NB4 (cell line): ENCODE measurements at places on chromosomes 7 and 10.
A peak's percentile ranks its signal among the peaks of the same experiment; 100 is the strongest.

DNA sequence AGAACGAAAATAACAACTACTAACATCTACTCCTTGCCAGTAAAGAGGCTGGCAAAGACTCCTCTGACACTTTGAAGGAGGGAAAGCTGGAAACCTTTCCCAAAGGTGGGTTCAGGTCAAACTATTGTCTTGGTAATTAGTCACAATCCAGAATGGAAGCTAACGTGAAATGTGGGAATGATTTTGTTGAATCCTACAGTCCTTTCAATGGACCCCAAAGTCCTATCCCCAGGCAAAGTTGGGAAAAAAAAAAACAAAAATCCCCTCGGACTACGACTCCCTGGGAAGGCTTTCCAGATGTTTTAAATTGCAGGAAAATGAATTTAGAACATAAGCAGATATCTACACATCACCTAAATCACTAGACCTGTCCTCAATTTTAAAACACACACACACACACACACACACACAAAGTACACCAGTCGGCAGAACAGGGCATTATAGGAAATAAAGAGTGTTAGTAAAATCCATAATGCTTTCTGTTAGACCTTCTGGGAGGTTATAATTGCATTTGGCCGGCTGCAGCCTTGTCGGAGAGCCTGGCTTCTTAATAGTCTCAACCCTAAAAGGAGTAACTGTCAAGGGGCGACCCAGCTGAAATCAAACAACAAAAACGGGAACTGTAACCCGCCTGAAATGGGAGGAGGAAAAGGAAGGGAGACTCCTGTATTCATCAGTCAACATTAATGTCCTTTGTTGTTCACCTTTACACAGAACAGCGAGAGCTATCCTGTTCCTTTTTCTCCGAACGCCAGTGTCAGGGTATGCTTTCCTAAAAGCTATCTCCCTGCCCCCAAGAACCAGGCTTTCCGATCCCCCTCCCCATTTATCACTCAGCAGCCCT lies 1.5 kb downstream of the DOCK4 start:
- DNase-seq, result peak; percentile 72

DNA sequence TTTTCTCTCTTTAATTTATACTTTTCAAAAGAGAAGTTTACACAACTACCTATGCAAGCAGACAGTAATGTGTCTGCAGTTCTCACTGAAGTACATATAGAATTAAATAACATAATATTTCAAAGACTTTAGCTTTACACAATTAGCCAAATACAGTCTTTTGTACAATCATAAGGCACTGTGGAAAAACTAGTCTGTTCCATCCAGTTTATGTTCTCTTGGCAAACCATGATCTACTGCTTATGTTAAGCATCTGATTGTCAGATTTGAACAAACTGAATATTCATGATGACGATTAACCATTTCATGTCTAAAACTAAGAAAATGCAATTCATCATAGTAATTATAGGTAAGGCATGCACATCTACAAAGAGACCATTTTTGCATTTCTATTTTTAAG lies 842 bp downstream of the SEMA3A start:
- DNase-seq, result no peak

DNA sequence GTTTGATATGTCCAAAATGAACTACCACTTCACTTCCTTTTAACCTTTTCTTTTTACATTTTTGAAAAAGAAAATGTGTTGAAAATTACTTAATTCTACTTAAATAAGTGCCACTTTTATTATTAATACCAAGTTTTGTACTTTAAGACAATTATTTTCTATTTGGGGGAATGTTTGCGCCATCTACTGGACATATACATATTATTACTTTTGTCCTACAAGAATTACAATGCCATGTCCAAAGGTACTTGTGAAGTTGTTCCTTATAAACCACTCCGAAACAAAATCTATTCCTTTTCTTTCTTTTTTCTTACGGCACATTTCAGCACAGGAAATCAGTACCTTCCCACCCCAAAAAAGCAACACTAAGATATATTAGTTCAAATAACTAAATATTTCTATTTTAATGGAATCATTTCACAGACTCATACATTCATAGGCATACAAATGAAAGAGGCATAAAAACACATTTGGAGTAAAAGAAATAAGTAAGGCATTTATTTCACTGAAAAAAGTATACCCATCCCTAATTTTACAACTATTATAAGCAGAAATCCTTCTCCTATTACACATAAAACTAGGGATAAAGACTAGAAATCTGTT lies 169.9 kb downstream of the RNF133 start:
- DNase-seq, result peak; percentile 60

DNA sequence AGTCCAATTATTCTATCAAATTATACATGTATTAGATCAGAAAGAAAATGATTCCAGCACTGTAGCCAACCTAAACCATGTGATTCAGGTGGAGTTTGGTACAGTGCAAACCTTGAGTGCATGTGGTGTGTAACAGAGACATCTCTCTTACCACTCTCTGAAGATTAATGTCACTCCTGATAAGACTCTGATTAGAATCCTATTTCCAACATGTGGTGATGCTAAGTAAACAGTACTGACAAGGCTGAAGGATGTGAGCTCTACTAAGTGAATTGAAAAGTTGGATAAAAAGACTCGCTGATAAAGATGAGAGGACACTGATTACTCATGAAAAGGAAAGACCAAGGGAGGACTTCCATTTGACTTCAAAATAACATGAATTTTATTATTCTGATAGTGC lies 232.0 kb downstream of the SDK1 start:
- no peak for DNase-seq

DNA sequence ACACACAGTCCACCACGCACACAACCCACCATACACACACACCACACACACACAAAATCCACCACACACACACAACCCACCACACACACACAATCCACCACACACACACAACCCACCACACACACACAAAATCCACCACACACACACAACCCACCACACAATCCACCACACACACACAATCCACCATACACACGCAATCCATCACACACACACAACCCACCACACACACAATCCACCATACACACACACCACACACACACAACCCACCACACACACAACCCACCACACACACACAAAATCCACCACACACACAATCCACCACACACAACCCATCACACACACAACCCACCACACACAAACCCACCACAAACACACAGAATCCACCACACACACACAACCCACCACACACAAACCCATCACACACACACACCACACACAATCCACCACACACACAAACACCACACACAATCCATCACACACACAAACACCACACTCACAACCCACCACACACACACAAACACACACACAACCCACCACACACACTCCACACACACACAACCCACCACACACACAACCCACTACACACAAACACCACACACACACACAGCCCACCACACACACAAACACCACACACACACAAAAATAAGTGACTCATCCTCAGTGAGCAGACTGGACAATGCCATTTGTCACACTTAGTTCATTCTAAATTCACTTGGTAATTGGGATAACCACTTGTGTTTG lies 8.8 kb upstream of the REPIN1 start:
- peak; percentile 16 for DNase-seq

- no peak for DNase-seq
Measured at GRCh38 chr7:110800984-110801383, 289.9 kb upstream of the LRRN3 start.

GRCh38 chr7:55069271-55069792 lies 50.5 kb downstream of the EGFR start:
- no peak for DNase-seq

DNA sequence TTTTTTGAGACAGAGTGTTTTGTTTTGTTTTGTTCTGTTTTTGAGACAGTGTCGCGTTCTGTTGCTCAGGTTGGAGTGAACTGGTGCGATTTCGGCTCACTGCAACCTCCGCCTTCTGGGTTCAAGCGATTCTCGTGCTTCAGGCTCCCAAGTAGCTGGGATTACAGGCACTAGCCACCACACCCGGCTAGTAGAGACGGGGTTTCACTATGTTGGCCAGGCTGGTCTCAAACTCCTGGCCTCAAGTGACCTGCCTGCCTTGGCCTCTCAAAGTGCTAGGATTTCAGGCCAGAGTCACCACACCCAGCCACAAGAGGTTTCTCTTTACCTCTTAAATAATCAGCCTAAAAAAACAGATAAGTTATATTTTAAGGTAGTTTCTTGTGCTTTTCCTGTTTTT lies 8.7 kb upstream of the ARHGAP12 start:
- no peak for DNase-seq

- peak; percentile 99 for DNase-seq
Measured at GRCh38 chr10:44968091-44968490, 8.5 kb downstream of the RASSF4 start.

GRCh38 chr7:47587976-47588375 lies 6.1 kb upstream of the TNS3 start:
- DNase-seq, result no peak

DNA sequence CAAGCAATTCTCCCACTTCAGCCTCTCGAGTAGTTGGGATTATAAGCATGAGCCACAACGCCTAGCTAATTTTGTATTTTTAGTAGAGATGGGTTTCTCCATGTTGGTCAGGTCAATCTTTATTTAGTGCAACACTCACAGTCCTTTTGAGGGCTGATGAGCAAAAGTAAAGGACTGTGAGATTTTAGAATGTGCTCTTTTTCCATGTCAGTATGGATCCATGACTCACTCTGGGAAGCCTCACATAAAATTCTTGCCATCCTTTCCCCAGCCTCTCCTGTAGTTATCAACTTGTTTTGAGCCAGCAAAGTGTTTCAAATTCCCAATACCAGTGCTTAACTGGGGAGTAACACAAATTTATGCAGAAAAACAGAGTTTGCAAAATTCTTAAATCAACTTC lies 135.8 kb upstream of the CXCL12 start:
- no peak for DNase-seq

DNA sequence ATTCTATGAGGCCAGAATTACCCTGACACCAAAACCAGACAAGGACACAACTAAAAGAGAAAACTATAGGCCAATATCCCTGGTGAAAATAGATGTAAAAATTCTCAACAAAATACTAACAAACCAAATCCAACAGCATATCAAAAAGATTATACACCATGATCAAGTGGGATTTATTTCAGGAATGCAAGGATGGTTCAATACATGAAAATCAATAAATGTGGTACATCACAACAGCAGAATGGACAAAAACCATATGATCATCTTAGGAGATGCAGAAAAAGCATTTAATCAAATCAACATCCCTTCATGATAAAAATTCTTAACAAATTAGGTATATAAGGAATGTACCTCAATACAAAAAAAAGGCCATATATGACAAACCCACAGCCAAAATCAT lies 5.6 kb upstream of the SCART1 start:
- no peak for DNase-seq

GRCh38 chr7:129144834-129145668 lies 544 bp downstream of the TSPAN33 start:
- DNase-seq, result no peak

- DNase-seq, result no peak
Measured at GRCh38 chr10:70459774-70460490, 18.5 kb upstream of the NODAL start.

DNA sequence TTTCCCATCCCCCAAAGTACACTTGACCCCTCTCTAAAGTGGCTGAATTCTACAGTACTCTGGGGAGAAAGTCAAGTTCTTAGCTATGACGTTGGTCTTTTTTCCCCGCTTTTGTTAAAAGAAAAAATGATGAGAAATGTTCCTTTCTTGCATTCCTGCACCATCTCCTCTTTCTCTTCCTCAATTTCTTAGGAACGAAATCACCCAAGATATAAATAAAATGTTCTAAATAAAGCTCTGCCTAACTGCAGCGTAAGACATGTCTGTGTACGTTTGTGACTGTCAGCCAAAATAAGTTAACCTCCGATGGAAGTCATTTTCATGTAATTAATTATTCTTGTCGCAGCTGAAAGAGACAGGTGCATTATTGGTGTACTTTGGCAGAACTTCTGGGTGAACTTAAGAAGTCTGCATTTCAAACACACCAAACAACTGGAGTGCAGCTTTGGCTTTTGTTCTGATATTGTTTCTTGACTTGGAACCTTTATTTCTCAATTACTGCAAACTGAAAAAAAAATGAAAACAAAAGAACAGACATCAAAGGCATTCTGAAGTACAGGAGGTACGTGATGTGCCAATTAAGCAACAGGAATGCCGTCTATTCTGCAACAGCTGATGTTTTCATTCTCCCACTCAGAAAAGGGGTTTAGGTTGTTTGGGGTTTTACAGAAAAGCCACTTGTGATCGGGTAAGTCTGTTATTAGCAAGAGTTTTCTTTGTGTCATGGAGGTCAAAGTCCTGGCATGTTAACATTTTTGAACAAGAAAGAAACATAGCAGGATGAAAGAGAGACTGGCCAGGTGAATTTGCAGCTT lies 82.4 kb upstream of the SDK1 start:
- no peak for DNase-seq

GRCh38 chr10:119401671-119402395 lies 140.7 kb downstream of the RGS10 start:
- DNase-seq, result no peak

- DNase-seq, result no peak
Measured at GRCh38 chr7:130303982-130304381, 11.0 kb downstream of the CPA4 start.

GRCh38 chr7:121521711-121522400 lies 125.7 kb upstream of the FAM3C start:
- DNase-seq, result no peak

DNA sequence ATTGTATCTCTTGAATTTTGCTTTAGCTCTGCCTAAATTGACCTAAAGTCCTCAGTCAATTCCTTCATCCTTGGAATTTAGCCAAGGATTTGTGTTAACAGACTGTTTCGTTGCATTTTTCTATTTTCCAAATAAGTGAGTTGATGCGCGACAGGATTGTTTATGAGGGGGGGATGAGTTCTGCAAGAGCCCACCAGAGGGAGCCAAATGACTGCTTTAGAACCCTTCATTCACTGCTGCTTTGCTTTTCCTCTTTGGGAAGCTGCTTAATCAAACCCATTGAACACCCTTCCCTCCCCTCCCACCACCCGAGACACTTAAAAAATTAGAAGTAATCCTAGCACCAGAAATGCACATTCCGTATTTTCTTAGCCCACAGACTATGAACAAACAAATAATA lies 33.7 kb upstream of the PTF1A start:
- DNase-seq, result peak; percentile 57

- no peak for DNase-seq
Measured at GRCh38 chr7:155300641-155301452, 3.2 kb downstream of the INSIG1 start.

DNA sequence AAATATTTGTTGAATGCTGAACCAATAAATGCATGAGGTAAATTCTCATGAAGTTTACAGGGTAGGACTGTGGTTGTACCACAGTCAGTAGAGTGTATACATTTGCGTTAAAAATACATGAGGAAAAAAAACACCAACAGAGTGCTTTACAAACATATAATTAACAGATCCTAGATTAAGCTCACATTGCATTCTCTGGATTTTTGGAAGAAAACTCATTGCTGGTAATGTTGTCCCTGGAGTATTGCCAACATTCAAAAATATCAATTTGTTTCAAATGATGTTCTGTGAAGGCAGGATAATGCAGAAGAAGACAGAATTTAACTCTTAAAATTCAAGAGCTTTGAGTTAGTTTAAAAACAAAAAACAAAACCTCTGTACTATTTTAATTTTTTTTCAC lies 95.5 kb downstream of the MBL2 start:
- DNase-seq, result no peak

- peak; percentile 61 for DNase-seq
Measured at GRCh38 chr7:64946772-64947171, 43.7 kb downstream of the ZNF273 start.

- DNase-seq, result no peak
Measured at GRCh38 chr10:73964743-73965142, 33.2 kb upstream of the VCL start.

- DNase-seq, result no peak
Measured at GRCh38 chr7:30511973-30512662, 7.5 kb upstream of the GGCT start.

GRCh38 chr7:39333701-39334100 lies 232.5 kb upstream of the YAE1 start:
- DNase-seq, result no peak
